DMS79 (cell line): ENCODE measurements at places on chromosomes 3 and 15.

GRCh38 chr3:49606427-49606826 lies 52.1 kb downstream of the BSN start:
- DNase-seq, result no peak

GRCh38 chr3:117114517-117115265 lies 405.1 kb downstream of the TUSC7 start:
- no peak for DNase-seq

GRCh38 chr3:114336122-114336697 lies 42.4 kb downstream of the TIGIT start:
- DNase-seq, result no peak

DNA sequence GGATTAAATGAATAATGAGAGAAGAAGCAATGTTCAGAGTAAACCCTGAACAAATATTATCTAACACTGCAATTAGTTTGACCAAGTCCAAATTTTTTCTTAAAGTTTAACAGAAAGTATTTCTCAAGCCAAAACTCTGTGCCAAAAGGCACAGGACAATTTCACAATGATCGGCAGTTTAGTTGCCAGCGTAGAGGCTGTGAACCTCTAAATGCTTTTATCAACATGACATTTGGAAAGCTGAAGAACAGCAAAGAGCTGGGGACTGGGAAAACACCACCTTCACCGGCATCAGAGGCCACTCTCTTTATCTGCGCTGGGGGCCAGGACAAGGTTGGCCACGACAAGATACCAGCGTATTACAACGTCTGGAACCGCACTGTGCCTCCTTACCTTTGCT lies 125.6 kb downstream of the ADAMTS17 start:
- no peak for DNase-seq

- DNase-seq, result no peak
These were observed 646.6 kb downstream of the TUSC7 start for GRCh38 chr3:117356091-117356705.

DNA sequence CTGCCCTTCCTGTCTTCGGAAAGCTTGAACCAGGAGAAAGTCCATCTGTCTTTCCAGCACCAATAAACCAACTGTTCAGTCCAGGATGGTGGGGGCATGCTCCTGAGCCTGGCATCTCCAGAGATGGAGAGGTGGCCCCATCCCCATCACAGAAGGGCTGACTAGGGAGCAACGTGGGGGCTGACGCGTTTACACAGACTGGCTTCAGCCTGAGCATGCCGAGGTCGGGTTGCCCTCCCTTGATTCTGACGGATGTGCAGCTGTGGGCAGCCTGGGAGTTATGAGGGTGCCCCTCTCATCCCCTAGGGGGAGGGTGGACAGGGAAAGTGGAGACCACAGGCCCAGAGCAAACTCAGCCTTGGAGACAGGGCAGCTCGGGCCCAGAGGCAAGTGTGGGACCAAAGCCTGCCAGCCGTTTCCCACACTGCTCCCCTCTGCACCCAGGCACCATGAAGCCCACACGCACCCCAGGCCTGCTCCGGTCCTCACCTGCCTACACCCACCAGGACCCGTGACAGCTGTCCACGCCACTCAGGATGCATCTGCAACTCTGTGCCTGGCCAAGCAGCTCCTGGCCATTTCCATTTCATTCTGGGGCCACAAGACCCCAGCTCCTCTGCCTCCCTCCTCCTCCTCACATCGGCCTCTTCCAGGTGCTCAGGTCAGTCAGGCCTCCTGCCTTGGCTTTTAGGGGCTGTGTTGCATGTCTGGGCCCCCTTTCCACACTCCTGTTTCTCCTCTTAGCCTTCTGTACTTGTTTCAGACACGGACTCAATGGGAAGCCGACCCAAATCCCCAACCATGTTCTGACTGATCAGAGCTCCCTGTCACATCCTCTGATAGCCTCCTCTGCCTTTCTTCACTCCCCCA lies 48.2 kb upstream of the SLC41A3 start:
- DNase-seq, result no peak

GRCh38 chr3:52232279-52233107 lies 6.5 kb downstream of the TWF2 start:
- DNase-seq, result no peak

GRCh38 chr3:1616744-1617143 lies 481.9 kb upstream of the CNTN4 start:
- no peak for DNase-seq

DNA sequence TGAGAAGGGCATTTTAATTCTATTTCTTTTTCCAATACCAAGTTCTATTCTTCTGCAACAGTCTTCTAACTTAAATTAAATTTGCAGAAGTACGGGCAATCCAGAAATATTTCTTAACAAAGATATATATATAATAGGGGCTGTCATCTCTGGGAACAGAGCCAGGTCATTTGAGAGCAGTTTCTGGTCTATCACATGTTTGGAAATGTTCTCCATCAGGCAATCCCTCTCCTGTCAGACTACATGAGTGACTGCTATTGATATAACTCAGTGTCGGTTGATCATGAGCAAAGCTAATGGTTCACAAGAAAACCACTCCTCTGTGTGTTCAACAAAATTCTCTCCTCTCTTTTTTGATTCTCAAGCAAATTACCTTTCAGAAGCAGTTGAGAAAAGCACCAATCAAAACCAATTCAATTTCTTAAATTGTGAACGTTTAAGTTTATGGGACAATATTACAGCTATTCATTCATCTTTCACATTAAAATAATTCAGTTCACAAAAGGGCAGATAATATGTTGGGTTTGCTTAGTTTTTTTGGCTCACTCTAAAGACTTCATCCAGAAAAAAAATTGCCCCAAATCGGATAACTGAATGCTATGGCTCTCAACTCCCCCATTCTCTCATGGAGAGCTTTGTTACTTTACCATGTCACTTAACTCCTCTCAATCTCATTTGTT lies 152.9 kb upstream of the TGFBR2 start:
- DNase-seq, result no peak

- no peak for DNase-seq
These were observed 140.4 kb upstream of the TP63 start for GRCh38 chr3:189490749-189491148.
